ENCODE measurements at places on chromosomes 5 and 9. TPM values are rescaled to one million over a fixed set of nuclear protein-coding genes. Genes with fewer than 3 reads are reported as not detected.

DNA sequence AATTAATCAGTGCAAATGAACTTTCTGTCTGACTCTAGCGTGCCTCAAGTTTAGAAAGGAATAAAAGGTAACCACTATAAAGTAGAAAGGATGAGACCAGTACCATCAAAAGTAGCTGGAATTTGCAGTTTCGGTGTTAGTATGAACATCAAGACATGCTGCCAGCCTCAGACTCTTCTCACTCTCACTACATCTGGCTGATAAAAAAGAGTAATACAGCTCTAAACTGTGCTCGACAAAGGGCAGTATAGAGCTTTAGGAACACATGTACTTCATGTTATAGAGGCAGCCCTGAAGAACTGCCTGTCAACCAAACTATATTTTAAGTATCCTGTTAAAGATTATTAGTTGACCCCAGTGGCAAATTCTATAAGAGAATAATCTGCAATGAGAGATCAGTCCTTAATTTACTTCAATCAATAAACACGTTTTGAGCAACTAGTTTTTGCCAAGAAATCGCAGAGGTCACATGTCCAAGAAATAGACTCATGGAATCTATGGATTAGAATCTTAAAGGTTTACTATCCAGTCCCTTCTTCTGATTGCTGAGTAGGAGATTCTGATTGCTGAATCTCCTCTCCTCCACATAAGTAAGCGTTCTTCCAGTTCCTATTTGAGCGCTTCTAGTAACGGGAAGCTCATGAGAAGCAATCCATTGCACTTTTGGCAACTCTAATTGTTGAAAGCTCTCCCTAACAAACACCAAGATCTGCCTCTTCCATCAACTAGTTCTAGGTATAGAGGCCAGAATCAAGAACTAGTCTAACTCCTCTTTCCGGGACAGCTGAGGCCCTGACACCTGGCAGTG, 941 bp downstream of the XPA start:
- H3K4me1 ChIP-seq: peaks cover 24% of the 10 kb centered on the region
- DNase-seq: no peak
- peak overlapping the region; percentile 51 for H3K4me3 ChIP-seq
- H3K27ac ChIP-seq: peak overlapping the region; percentile 87

- H3K27me3 ChIP-seq: no peaks in the 10 kb centered on the region
- H3K4me1 ChIP-seq: peaks cover 8% of the 10 kb centered on the region
- peak within 1 kb of the TSS; percentile 89 for H3K27ac ChIP-seq
- peak; percentile 92 for DNase-seq
These were observed at the start of the genes ITGA1 and PELO for GRCh38 chr5:52787600-52788504. TSS of gene ITGA1 (plus strand) at chr5:52787916. CDS start at chr5:52788354, 438 bp downstream. TSS of gene PELO (plus strand) at chr5:52787916. CDS start at chr5:52800395, 12,479 bp downstream.

Gene RGP1
- total RNA-seq: 23.9 TPM

Gene HNRNPK
- 178 TPM for total RNA-seq

Gene ABLIM3
- total RNA-seq: 19.8 TPM

DNA sequence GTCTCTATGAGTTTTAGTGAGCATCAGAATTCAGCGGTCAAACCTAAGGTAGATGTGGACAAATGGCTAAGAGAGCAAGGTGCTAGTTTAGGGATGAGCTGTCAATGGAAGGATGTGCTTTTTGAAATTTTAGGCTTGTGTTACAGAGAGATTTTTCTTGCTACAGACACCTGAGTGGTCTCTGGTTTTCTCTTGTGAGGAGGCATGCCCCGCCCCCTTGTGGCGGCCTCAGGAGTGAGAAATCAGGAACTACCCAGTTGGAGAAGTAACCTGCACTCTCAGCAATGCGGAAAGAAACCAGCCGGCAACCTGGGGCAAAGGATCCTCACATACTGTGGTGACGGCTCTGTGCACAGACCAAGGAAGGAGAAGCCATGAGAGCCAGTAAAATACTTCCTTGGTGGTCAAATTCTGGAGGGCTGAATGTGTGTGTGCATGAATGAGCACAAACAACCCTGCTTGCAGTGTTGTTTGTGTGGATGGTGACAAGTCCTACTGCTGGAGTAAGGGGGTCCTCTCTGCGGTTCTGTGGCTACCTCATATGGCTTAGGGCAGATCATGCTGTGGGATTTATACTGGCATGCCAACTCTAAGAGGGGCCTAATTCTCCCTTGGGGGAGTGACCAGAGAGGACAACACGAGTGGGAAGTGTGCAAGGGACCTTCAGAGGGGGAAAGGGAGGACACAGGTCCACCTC, 16.7 kb upstream of the HSD17B4 start:
- H3K4me1 ChIP-seq: no peaks in the 10 kb centered on the region
- H3K27me3 ChIP-seq: no peaks in the 10 kb centered on the region
- H3K27ac ChIP-seq: peak overlapping the region; percentile 16
- peak; percentile 92 for DNase-seq
- no peak overlapping the region for H3K4me3 ChIP-seq

DNA sequence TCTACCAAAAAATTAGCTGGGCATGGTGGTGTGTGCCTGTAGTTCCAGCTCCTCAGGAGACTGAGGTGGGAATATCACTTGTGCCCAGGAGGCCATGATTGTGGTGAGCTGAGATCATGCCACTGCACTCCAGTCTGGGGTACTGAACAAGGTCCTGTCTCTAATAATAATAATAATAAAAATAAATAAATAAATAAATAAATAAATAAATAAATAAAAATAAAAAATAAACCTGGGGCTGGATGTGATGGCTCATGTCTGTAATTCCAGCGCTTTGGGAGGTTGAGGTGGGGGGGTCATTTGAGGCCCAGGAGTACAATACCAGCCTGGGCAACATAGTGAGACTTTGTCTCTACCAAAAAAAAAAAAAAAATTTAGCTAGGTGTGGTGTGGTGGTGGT, 113.7 kb downstream of the ARHGEF28 start:
- H3K4me3 ChIP-seq: no peak overlapping the region
- H3K27ac ChIP-seq: no peak overlapping the region
- DNase-seq: no peak
- H3K36me3 ChIP-seq: no peaks in the 10 kb centered on the region
- no peaks in the 10 kb centered on the region for H3K4me1 ChIP-seq

GRCh38 chr5:154278186-154278585, 87.7 kb downstream of the GALNT10 start:
- H3K27ac ChIP-seq: no peak overlapping the region
- no peaks in the 10 kb centered on the region for H3K27me3 ChIP-seq
- DNase-seq: no peak

DNA sequence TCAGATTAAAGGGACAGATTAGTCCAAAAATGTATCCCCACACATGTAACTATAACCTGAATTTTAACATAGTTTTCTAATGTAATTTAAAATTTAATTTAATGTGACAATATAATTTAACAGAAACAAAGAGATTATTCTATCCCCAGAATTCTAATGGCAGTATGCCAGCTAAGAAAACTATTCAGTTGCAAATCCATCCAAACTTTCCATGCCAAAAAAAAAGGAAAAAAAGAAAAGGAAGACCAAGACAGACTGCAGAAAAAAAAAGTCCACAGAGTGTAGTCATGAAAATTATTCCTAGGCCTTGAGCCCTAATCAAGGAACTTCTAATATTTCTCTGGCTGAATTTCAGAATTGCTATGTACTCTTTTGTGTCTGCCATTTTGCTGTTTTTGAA, 217.6 kb downstream of the CDH18 start:
- H3K27me3 ChIP-seq: no peaks in the 10 kb centered on the region
- H3K27ac ChIP-seq: no peak overlapping the region
- H3K36me3 ChIP-seq: no peaks in the 10 kb centered on the region
- no peak for DNase-seq
- no peaks in the 10 kb centered on the region for H3K4me1 ChIP-seq
- no peak overlapping the region for H3K4me3 ChIP-seq

Gene TBC1D13
- 27.0 TPM for total RNA-seq

DNA sequence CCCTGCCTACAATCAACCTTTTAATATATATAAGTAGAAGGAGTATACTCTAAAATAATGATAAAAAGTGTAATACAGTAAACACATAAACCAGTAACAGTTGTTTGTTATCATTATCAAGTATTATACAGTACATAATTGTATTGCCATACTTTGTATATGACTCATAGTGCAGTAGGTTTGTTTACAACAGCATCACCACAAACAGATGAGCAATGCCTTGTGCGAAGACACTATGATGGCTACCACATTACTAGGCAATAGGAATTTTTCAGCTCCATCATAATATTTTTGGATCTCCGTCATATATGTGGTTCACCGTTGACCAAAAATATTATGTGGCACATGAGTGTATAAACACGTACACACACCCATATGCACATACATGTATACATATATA, 69.7 kb upstream of the APC start:
- no peaks in the 10 kb centered on the region for H3K4me1 ChIP-seq
- DNase-seq: no peak
- no peaks in the 10 kb centered on the region for H3K36me3 ChIP-seq
- H3K27ac ChIP-seq: no peak overlapping the region
- H3K4me3 ChIP-seq: no peak overlapping the region
- H3K27me3 ChIP-seq: no peaks in the 10 kb centered on the region

Gene FBXL7
- total RNA-seq: 13.6 TPM

- peak overlapping the region; percentile 33 for H3K4me3 ChIP-seq
- H3K27ac ChIP-seq: no peak overlapping the region
- H3K36me3 ChIP-seq: no peaks in the 10 kb centered on the region
- H3K4me1 ChIP-seq: no peaks in the 10 kb centered on the region
- no peaks in the 10 kb centered on the region for H3K27me3 ChIP-seq
These were observed 66.3 kb downstream of the RGMB start for GRCh38 chr5:98839469-98840383.

Gene OR1J2
- total RNA-seq: not detected

DNA sequence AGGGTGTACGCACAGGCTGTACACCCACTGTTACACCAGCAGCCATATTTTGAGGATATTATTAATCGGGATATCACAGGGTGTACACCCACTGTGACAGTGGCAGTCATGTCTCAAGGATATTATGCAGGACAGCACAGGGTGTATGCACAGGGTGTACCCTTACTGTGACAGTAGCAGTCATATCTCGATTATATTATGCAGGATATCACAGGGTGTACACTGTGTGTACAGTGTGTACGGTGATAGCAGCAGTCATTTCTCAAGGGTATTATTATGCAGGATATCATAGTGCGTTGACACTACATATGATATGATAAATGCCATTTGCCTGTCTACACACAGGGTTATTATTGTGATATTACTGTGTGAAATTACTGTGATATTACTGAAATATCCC, 80.5 kb upstream of the SLC25A48 start:
- H3K27ac ChIP-seq: no peak overlapping the region
- no peaks in the 10 kb centered on the region for H3K4me1 ChIP-seq
- no peak for DNase-seq
- no peaks in the 10 kb centered on the region for H3K27me3 ChIP-seq

- no peaks in the 10 kb centered on the region for H3K4me1 ChIP-seq
- H3K27me3 ChIP-seq: no peaks in the 10 kb centered on the region
- no peak overlapping the region for H3K4me3 ChIP-seq
- no peak for DNase-seq
- H3K36me3 ChIP-seq: no peaks in the 10 kb centered on the region
These were observed 27.2 kb downstream of the CMYA5 start for GRCh38 chr5:79716839-79717238.

- H3K4me1 ChIP-seq: no peaks in the 10 kb centered on the region
- H3K27me3 ChIP-seq: no peaks in the 10 kb centered on the region
- no peak overlapping the region for H3K27ac ChIP-seq
- no peak overlapping the region for H3K4me3 ChIP-seq
- no peaks in the 10 kb centered on the region for H3K36me3 ChIP-seq
- no peak for DNase-seq
These were observed 25.7 kb upstream of the INSYN2B start for GRCh38 chr5:170006021-170006420.

Gene SPINK4
- not detected for total RNA-seq

Gene ARAP3
- total RNA-seq: 17.6 TPM

- H3K4me1 ChIP-seq: no peaks in the 10 kb centered on the region
- no peak overlapping the region for H3K4me3 ChIP-seq
- DNase-seq: no peak
- H3K36me3 ChIP-seq: no peaks in the 10 kb centered on the region
- no peak overlapping the region for H3K27ac ChIP-seq
These were observed 118.4 kb upstream of the KCNN2 start for GRCh38 chr5:114243281-114243971.

DNA sequence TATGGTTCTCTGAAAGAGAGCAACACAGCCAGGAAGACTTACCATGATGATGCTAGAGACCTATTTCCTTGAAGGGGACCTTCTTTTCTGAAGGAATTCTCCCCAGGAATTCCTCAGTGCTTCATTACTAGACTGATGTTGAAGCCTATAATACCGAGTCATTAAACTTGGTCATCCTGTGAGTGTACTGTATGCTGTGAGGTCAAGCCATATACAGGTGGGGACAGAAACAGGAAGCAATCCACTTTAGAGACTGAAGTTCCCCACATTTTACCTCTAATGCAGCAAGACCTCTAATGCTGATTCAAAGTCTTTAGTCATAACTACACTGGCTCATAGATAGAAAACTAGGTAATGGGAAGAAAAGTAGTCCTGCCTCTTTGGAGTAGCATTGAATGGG, 77.1 kb upstream of the RASEF start:
- no peak overlapping the region for H3K27ac ChIP-seq
- no peak for DNase-seq
- H3K36me3 ChIP-seq: no peaks in the 10 kb centered on the region
- no peaks in the 10 kb centered on the region for H3K4me1 ChIP-seq

GRCh38 chr5:72955143-72955767, 586 bp upstream of the FCHO2 start:
- H3K36me3 ChIP-seq: no peaks in the 10 kb centered on the region
- peak; percentile 91 for DNase-seq
- peak overlapping the region; percentile 98 for H3K27ac ChIP-seq
- H3K27me3 ChIP-seq: no peaks in the 10 kb centered on the region

- no peaks in the 10 kb centered on the region for H3K36me3 ChIP-seq
- H3K4me3 ChIP-seq: no peak overlapping the region
- DNase-seq: peak; percentile 74
- no peaks in the 10 kb centered on the region for H3K4me1 ChIP-seq
- no peak overlapping the region for H3K27ac ChIP-seq
- H3K27me3 ChIP-seq: no peaks in the 10 kb centered on the region
These were observed 458 bp downstream of the PRSS3 start for GRCh38 chr9:33795819-33796218.

GRCh38 chr9:106963684-106964083, 100.7 kb downstream of the ZNF462 start:
- no peak overlapping the region for H3K4me3 ChIP-seq
- peaks cover 8% of the 10 kb centered on the region for H3K4me1 ChIP-seq
- H3K27me3 ChIP-seq: no peaks in the 10 kb centered on the region
- no peak for DNase-seq

DNA sequence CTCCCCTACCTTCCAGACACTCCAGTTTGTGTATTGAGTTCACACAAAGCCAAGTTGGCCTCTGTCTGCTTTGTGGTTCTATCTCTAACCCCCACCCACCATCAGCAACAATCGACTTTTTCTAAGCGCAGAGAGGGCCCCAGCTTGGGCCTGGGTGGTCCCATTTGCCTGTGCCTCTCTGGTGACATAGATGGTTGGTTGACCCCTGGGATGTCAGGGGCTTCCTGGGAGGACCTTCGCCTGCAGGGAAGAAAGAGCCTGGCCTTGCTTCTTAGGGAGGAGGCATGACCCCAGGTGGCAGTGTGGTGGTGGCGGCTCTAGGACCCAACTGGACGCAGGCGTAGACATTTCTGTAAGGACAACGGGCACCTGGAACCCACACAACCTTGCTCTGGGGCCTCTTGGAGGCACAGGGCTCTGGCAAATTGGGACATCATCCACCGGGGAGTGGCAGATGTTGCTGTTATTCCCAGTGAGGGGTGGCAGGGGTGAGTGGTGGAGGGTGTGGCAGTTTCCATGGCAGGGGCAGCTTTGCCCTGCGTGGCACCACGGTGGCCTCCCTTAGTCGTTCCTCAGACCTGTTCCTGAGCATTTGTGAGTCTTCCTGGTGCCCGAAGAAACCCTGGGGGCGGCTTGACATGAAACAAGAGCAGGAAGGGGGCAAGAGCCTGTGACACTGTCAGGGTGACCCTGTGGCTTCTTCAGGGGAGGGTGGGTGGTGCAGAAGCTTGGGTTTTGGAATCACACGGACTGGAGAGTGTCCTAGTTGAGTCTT, 171.0 kb upstream of the IER5L start:
- no peaks in the 10 kb centered on the region for H3K27me3 ChIP-seq
- no peak overlapping the region for H3K4me3 ChIP-seq

All from upper lobe of left lung (tissue), 6 donors.